ENCODE measurements at places on chromosomes 13 and 19. TPM values are rescaled to one million over a fixed set of nuclear protein-coding genes. Genes with fewer than 3 reads are reported as not detected.

The APOE gene
- 111 TPM for total RNA-seq

DNA sequence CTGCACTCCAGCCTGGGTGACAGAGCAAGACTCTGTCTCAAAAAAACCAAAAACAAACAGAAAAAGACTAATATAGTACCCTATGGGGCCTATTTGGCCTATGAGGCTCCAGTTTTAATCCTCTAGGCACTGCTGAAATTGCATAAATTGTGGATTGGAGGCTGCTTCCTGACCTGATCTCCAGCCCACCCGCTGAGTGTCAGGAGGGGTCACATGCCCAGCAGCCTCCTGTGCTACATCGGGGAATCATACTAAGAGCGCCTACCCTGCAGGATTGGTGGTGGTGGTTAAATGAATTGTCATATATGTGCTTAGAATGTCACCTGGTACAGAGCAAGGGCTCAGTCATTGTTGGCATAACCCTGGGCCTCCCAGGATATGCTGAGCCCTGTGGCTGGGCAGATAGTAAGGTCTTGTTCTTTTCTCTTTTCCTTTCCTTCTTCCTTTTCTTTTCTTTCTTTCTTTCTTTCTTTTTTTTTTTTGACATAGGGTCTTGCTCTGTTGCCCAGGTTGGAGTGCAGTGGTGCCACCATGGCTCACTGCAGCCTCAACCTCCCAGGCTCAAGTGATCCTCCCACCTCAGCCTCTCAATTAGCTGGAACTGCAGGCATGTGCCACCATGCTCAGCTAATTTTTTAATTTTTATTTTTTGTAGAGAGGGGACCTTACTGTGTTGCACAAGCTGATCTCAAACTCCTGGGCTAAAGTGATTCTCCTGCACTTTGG is 31.3 kb downstream of the LTBP4 start:
- peaks cover 8% of the 10 kb centered on the region for H3K36me3 ChIP-seq
- H3K4me3 ChIP-seq: no peak overlapping the region
- no peak for DNase-seq
- H3K4me1 ChIP-seq: peaks cover 16% of the 10 kb centered on the region

DNA sequence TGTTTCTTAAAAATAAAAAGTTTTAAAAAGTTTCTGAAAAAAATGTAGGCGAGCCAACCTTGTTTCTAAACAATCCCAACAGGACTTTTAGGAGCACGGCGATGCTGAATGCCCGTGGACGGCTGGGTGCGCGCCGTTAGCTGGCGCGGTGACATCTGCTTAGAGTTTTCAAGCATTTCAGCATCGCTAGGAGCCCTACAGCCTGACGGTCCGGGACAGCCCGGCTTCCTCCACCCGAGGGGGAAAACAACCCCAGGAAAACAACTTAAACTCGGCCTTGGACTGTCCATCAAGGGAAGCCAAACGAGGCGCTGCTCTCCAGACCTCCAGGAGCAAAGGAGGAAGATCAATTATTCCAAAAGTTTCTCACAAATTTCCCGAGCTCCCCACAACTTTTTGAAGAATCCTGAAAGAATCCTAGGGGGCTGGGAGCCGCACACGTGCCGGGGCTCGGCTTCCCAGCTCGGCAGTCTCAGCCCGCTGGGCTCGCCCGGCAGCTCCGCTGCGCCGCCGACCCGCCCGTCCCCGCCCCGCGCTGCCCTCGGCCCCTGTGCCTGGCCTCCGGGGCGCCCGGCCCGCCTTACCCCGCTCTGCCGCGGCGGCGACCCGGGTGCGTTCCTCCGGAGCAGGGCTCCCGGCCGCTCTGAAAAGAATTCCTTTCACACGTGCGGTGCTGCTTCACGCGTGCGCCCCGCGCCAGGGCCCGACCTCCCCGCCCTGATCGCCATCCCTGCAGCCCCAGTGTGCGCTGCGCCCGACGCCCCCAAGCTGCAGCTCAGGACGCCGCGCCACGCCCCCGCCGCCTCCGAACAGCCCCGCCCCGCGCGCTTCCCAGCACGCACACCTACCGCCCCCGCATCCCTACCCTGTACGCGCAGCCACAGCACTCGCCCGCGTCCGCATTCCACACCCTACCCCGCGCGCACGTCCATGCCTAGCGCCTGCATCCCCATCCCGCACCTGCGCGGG is at the start of gene GJA3:
Gene GJA3, minus strand, starts transcription at position 747 of the 969 bp plus-strand sequence. CDS start 17,764 bp downstream, outside the sequence.
- peaks cover 16% of the 10 kb centered on the region for H3K4me1 ChIP-seq
- peaks cover 29% of the 10 kb centered on the region for H3K27me3 ChIP-seq
- no peak for DNase-seq

- no peaks in the 10 kb centered on the region for H3K36me3 ChIP-seq
- H3K27ac ChIP-seq: no peak overlapping the region
- H3K27me3 ChIP-seq: no peaks in the 10 kb centered on the region
- H3K4me1 ChIP-seq: no peaks in the 10 kb centered on the region
- no peak overlapping the region for H3K4me3 ChIP-seq
- no peak for DNase-seq
Observed at GRCh38 chr13:24176351-24177101, 16.0 kb downstream of the SPATA13 start.

The USHBP1 gene
- total RNA-seq: 4.0 TPM

The ZSCAN4 gene
- not detected for total RNA-seq

DNA sequence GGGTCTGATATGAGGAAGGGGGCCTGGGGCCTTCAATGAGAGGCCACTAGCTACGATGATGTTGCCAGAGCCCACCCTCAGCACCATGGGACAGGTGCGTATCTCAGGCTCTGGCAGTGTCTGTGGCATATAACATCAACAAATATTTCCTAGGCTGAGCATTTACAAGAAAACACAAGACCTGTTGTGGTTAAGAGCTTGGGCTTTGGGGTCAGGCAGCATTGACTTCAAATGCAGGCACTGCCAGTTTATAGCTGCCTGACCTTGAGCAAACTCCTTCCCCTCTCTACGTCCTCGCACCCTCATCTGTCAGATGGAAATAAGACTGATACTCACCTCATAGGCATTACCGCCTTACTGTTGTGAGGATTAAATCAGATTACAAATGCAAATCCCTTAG is 156.0 kb downstream of the KATNAL1 start:
- no peaks in the 10 kb centered on the region for H3K4me1 ChIP-seq
- H3K27me3 ChIP-seq: no peaks in the 10 kb centered on the region
- H3K27ac ChIP-seq: no peak overlapping the region

DNA sequence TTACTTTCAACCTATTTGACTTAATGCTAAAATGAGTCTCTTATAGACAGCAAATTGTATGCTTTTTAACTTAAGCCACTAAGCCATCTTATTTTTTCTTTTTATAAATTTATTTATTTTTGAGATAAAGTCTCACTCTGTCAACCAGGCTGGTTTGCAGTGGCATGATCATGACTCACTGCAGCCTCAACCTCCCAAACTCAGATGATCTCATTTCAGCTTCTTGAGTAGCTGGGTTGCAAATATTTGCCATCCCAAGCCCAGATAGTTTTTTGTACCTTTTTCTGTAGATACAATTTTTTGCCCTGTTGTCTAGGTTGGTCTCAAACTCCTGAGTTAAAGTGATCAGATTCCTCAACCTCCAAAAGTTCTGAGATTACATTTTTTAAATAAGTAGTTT is 27.1 kb downstream of the ZNF714 start:
- no peaks in the 10 kb centered on the region for H3K36me3 ChIP-seq
- H3K27me3 ChIP-seq: no peaks in the 10 kb centered on the region
- DNase-seq: no peak
- H3K27ac ChIP-seq: no peak overlapping the region

DNA sequence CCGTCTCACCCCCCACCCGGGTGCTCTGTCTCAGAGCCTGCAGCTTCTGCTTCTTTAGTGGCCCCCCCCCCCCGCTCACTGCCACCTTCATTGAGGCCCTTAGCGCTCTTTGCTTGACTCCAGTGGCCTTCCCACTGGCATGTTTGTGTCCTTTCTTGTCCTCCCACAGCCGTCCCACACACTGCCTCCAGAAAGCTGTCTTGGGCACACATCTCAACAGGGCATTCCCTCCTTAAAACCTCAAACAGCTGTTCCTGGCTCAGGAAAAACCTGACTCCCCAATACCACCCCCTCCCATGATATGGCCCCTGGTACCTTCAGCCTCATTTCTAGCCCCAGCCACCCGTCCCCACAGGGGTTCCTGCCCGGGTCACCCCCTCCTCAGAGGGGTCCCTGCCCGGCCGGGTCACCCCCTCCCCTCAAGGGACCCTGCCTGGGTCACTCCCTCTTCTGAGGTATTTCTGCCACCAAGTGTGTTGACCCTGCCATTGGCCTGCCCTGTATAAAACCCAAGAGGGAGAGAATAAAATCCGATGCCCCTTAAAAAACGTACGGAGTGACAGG is 8.9 kb downstream of the B3GLCT start:
- H3K27me3 ChIP-seq: no peaks in the 10 kb centered on the region
- no peaks in the 10 kb centered on the region for H3K36me3 ChIP-seq
- DNase-seq: no peak
- H3K4me3 ChIP-seq: no peak overlapping the region

DNA sequence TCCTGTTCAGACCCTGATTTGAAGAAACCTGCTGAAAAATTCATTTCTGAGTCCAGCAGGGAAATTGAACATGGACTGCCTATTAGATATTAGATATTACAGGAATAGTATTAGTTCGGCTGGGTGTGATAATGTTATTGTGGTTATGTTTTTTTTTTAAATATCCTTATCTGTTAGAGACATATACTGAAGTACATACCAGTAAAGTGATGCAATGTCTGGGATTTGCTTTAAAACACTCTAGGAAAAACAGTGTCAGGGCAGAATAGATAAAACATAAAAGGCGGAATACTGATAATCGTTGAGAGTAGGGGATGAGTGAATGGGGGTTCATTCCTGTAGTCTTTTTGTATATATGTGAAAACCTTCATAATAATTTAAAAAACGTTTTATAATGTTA is 28.7 kb upstream of the AMER2 start:
- no peak overlapping the region for H3K27ac ChIP-seq
- H3K4me1 ChIP-seq: no peaks in the 10 kb centered on the region
- no peak for DNase-seq
- H3K27me3 ChIP-seq: no peaks in the 10 kb centered on the region
- no peaks in the 10 kb centered on the region for H3K36me3 ChIP-seq

DNA sequence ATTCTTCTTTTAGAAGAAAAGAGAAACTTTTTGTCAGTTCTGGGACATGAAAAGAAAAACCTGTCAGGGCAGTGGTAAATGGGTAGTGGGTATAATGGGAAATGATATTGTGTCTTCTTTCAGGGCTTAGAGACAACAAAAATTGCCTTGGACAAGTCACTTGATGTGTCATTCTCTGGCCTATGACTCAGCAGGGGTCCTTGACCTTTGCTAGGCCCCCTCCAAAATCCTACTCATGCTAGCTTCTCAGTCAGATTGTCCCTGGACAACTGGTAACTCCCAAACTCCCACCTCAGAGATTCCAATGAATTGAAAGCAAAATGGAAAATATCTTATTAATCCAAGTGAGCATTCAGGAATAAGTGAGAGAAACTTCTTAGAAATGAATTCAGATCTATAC is 258.8 kb upstream of the SPRY2 start:
- no peak for DNase-seq
- no peaks in the 10 kb centered on the region for H3K4me1 ChIP-seq
- no peaks in the 10 kb centered on the region for H3K36me3 ChIP-seq
- no peaks in the 10 kb centered on the region for H3K27me3 ChIP-seq

DNA sequence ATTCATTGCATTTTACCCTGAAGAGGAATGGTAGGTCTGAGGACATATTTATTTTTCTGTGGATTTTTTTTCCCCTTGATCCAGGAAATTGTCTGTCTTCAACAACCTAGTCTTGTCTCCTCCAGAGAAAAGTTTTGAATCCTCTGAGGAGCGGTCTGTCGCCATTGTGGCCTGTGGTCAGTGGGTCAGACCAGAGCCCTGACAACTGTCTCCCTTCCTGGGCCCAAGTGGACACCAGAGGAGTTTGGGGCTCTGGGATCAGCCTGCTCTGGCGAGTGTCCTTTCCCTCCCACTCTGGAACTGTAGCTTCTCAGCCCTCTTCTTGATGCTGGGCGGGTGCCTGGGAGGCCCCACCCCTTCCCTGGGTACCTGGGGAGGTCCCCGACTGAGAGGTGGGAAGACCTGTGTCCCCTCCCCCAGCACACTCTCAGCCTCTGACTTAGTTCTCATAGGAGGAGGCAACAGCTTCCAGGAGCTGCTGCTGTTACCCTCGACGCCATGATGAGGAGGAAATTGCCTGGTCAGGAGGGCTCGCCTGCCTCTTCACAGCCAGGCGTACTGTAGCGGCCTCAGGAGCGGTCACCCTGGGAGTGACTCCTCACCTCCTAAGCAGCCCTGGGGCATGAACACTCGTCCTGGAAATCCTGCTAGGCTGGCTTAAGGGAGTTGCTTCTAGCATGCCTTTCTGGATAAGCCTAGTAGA is 110.3 kb downstream of the GGACT start:
- no peaks in the 10 kb centered on the region for H3K4me1 ChIP-seq
- no peak overlapping the region for H3K27ac ChIP-seq
- no peaks in the 10 kb centered on the region for H3K27me3 ChIP-seq
- DNase-seq: no peak

DNA sequence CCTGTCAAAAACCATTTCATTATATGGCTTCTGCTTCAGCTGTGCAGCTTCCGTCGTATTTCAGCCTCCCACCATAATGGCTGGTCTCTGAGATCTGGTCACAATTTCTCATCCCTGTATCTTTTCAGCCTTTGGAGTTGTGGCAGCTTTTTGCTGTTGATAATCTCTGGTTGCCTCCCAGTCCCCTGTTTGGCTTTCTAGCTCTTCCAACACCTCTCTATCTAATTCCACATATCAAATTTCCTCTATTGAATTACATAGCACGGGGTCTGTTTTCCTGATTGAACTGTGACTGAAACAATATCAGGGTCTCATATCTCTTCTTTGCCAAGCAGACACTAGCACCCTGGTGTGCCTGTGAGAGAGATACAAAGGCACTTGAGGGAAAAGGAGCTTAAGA is 222.1 kb upstream of the OBI1 start:
- DNase-seq: no peak
- no peak overlapping the region for H3K4me3 ChIP-seq
- no peak overlapping the region for H3K27ac ChIP-seq
- H3K4me1 ChIP-seq: no peaks in the 10 kb centered on the region
- H3K27me3 ChIP-seq: no peaks in the 10 kb centered on the region

The CEACAM8 gene
- total RNA-seq: not detected

The ZNF546 gene
- total RNA-seq: 8.5 TPM

- no peaks in the 10 kb centered on the region for H3K27me3 ChIP-seq
- H3K27ac ChIP-seq: no peak overlapping the region
- H3K36me3 ChIP-seq: no peaks in the 10 kb centered on the region
- H3K4me3 ChIP-seq: no peak overlapping the region
- H3K4me1 ChIP-seq: no peaks in the 10 kb centered on the region
Observed at GRCh38 chr13:109605846-109606245, 180.5 kb downstream of the IRS2 start.

- peaks cover 7% of the 10 kb centered on the region for H3K4me1 ChIP-seq
- H3K27me3 ChIP-seq: no peaks in the 10 kb centered on the region
- DNase-seq: no peak
- H3K36me3 ChIP-seq: peaks cover 11% of the 10 kb centered on the region
Observed at GRCh38 chr13:95784900-95785290, 108.0 kb downstream of the DNAJC3 start.

Data from thoracic aorta (tissue), 2 donors.